ENCODE measurements at places on chromosomes 3 and 15. TPM values are rescaled to one million over a fixed set of nuclear protein-coding genes. Genes with fewer than 3 reads are reported as not detected.

CELF6 gene
- total RNA-seq: not detected

CNTN4 gene
- total RNA-seq: under 0.01 TPM

PTH1R gene
- total RNA-seq: 0.18 TPM

- peak; percentile 62 for DNase-seq
Observed at GRCh38 chr3:30751610-30752299, 142.7 kb downstream of the GADL1 start.

GRCh38 chr15:44595656-44596510 is 58.9 kb downstream of the EIF3J start:
- no peak for DNase-seq

GRCh38 chr3:131705558-131706051 is 202.8 kb upstream of the MRPL3 start:
- no peak for DNase-seq

- DNase-seq: no peak
Observed at GRCh38 chr3:112496366-112497067, 2.8 kb downstream of the BTLA start.

- no peak for DNase-seq
Observed at GRCh38 chr3:152160350-152161011, 108.2 kb upstream of the MBNL1 start.

DNA sequence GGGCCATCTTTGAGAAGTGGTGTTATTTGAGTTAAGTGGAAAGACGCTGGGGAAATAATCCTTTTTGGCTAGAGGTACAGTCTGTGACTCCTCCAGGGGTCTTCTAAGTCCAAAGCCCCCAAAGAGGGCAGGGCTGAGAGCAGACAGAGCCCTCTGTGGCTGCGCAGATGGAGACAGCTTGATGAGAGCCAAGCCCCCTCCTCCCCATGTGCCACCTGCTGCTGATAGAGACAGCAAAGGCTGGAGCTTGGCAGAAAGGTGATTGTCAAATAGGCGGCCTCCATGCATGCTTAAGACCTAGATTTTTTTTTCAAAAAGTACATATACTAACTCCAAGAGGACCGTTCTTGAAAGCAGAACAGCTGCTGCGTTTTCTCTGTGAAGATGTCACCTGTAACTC is 72.4 kb downstream of the CRYGS start:
- DNase-seq: no peak

- DNase-seq: peak; percentile 42
Observed at GRCh38 chr3:11199902-11200845, 45.9 kb downstream of the HRH1 start.

GRCh38 chr3:37435572-37435971 is 261.2 kb upstream of the LRRFIP2 start:
- DNase-seq: no peak

GRCh38 chr15:77784361-77785292 is 151.9 kb upstream of the LINGO1 start:
- DNase-seq: no peak

- DNase-seq: no peak
Observed at GRCh38 chr15:76994971-76995945, at the start of gene PSTPIP1. PSTPIP1 (plus strand) TSS chr15:76995126; CDS start chr15:76995574, 448 bp downstream.

DNA sequence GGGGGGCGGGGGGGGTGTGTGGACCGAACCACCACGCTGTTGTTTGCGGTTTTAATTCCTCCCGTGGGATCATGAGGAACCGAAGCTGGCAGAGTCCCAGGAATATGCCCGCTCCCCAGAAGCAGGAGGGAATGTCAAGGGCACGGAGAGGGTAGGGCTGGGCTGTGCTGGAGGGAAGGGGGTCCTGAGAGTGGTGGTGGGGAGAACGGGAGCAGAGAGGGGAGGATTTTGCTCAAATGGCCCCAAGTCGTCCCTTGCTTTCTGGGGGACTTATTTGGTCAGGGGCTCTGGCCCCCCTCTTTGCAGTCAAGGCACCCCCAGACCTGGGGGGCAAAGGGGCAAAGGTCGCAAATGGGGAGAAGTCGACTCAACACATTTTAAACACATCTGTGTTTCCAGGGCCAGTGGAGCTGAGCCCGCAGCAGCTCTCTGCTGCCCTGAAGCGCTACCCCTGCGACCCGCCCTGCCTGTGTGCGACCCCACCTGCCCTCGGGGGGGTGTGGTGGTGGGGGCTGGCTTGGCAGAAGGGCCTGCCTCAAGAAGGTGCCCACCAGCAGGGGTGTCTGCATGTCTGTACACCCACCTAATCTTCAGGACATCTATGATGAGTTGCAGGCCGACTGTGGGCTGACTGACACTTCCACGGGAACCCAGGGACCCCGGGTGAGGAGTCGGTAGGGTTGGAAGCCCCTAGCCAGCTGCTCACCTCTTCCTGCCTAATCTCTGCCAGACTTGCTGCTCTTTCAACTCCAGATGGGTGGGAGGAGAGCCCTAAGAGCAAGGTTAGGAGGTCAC is 602 bp upstream of the ATP2B2 start:
- DNase-seq: no peak

All from IMR-90 (cell line).